Substantia nigra (tissue), 51 donors: ENCODE measurements at places on chromosomes 16 and 17.
A peak's percentile ranks its signal among the peaks of the same experiment; 100 is the strongest.

DNA sequence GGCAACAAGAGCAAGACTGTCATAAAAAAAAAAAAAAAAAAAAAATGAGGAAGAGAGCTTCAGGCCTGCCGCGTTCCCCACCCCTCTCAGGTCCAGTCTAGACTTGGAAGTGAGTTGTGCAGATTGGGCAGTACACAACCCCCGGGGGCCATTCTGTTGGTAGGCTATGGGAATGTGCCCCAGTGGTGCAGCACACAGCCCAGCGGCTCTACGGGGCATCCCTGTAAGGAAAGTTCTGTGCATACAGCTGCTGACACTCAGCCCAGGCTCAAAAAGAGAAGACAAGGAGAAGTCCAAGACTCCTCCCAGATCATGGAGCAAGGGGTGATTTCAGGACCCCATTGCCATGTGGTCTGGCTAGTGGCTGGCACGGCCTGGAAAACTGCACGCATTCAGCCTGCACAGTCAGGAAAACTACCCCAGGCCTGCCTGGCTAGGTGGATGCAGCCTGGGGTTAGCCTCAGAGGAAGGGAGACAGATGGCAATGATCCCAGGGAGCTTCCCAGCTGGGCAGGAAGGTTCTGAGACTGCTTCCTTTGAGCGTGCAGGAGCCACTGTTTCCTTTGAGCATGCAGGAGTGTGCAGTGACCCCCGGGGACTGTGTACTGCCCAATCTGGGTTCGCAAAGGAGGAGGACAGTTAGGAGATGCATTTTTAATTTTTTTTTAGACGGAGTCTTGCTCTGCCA lies 44.8 kb downstream of the PECAM1 start:
- no peak for DNase-seq

DNA sequence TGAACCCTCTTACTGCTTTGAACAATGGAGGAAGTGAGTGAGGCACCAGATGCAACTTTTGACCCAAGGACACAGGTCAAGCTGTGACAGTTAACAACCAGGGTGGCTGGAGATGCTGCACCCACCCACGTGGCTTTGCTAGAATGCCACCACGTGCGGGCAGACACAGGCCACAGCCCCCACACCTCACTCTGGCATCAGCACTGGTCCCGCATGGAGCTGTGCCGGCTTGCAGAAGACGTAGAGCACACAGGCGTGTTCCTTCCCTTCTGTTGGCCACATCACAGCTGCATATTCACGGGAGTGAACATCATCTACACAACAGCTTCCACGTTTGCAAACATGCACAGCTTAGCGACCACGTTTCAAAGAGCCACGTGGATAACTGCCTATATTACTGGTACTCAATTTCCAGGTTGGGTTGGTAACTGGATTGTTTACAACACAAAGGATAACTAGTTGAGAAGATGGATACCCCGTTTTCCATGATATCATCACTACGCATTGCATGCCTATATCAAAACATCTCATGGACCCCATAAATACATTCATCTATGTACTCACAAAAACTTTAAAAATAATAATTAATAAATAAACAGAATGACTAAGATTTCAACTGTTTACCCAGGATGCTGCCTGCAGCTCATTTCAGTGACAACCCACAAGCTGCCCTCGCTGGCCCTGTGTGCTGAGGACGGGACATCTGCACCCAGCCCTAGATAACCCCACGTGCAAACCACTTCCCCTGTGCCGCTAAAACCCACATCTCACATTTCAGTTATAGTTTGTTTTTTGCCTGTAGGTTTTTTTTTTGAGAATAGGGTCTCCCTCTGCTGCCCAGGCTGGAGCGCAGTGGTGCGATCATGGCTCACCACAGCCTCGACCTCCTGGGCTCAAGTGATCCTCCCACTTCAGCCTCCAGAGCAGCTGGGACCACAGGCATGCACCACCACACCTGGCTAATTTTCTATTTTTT lies 132.0 kb downstream of the ANKRD11 start:
- DNase-seq, result no peak

DNA sequence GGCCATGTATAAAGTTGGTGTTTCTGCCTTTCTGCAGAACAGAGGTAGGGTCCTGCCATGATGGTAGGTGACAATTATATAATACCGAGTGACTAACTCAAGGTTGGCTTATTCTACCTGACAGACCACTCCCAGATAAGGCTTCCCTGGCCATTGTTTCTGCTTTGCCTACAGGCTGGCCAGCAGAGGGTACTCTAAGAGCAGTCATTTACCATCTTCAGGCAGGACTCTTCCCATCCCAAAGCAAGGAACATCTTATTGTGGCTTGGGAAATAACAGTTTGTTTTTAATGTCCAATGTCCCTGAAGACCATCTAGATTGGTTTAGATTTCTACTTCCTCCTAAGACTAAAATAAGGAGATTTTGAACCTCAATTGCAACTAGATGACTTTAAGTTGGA lies 74.1 kb downstream of the SNX11 start:
- no peak for DNase-seq

GRCh38 chr17:4739122-4740024 lies at the start of the genes CXCL16 and ZMYND15:
Gene CXCL16 (minus strand): TSS chr17:4739928. CDS start chr17:4739339, 589 bp downstream.
Gene ZMYND15 (plus strand): TSS chr17:4739833. CDS start chr17:4740549, 716 bp downstream.
- peak; percentile 32 for DNase-seq
